Activated CD4-positive, alpha-beta T cell treated with anti-CD3 and anti-CD28 coated beads, Interleukin-2, amount 10 ng/mL, durations not matched to agents 7 days and 5 days (primary cell): ENCODE measurements at places on chromosomes 11 and 22.
A peak's percentile ranks its signal among the peaks of the same experiment; 100 is the strongest.

DNA sequence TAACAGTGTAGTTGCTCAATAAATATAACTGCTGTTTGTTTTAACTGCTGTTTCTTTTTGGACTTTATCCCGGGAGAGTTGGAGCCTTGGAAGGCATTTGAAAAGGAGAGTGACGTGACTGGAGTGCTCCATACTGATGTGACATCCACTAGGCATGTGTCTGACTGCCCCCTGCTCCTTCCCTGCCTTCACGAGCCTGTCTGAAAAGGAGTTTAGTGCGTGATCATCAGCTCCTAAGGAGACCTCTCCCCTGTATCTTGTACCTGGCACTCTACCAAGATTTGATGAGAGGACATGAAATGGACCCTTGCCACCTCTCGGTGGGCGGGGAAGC, 22.9 kb downstream of the ZBTB16 start:
- H3K4me3 ChIP-seq, result no peak overlapping the region
- H3K27ac ChIP-seq, result peak overlapping the region; percentile 34
- peaks cover 46% of the 10 kb centered on the region for H3K4me1 ChIP-seq
- no peak for DNase-seq
- H3K27me3 ChIP-seq, result peaks cover 40% of the 10 kb centered on the region

DNA sequence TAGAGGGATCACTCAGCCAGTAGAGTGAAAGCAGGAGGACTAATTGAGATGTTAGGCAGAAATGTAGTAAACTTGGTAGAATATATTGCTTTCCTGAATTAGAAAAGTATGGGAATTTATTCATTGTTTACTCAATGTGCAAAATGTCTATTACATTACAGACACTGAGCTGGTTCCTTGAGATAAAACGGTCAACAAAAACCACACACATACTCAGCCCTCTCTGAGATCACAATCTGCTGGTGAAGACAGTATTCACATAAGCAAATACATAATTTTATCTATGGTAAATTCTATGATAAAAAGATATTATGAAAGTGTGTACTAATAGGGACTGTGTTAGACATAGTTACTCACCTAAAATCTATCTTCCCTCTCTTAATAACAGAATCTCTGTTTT, 833.5 kb downstream of the KCNA4 start:
- no peak overlapping the region for H3K27ac ChIP-seq
- H3K27me3 ChIP-seq, result no peaks in the 10 kb centered on the region
- DNase-seq, result no peak
- no peaks in the 10 kb centered on the region for H3K36me3 ChIP-seq

- no peak overlapping the region for H3K4me3 ChIP-seq
- H3K27ac ChIP-seq, result no peak overlapping the region
- no peak for DNase-seq
- H3K4me1 ChIP-seq, result peaks cover 17% of the 10 kb centered on the region
These were observed 1.2 kb downstream of the ARHGEF17 start for GRCh38 chr11:73308961-73309919.

- peak overlapping the region; percentile 16 for H3K27ac ChIP-seq
- H3K4me1 ChIP-seq, result peaks cover 35% of the 10 kb centered on the region
- no peaks in the 10 kb centered on the region for H3K27me3 ChIP-seq
- H3K36me3 ChIP-seq, result peaks cover 17% of the 10 kb centered on the region
- DNase-seq, result no peak
These were observed 1.5 kb downstream of the DDX10 start for GRCh38 chr11:108666373-108666772.

DNA sequence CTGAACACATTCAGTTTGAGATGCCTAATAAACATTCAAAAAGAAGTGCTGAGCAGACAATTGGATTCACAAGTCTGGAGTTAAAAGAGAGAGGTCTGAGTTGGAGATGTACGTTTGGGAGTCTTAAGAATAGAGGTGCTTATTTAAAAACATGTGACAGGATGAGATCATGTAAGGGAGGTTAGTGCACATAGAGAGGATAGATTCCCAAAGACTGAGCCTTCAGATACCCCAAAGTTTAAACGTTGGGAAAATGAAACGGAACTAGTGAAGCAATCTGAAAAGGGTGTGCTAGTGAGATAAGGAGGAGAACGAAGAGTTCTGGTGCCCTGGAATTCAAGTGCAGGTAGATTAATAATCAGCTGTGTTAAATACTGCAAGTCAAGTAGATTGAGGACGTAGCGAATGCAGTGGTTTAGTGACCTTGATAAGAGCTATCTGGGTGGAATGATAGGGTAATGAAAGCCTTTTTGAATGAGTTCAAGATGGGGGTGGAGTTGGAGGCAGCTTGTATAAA, 63.7 kb downstream of the HIPK3 start:
- H3K27me3 ChIP-seq, result no peaks in the 10 kb centered on the region
- H3K27ac ChIP-seq, result no peak overlapping the region
- H3K4me3 ChIP-seq, result no peak overlapping the region
- DNase-seq, result no peak
- peaks cover 2% of the 10 kb centered on the region for H3K36me3 ChIP-seq

GRCh38 chr11:82732348-82732733, 1.3 kb downstream of the FAM181B start:
- no peak overlapping the region for H3K4me3 ChIP-seq
- H3K36me3 ChIP-seq, result no peaks in the 10 kb centered on the region
- DNase-seq, result no peak
- H3K4me1 ChIP-seq, result peaks cover 6% of the 10 kb centered on the region

- DNase-seq, result no peak
- no peaks in the 10 kb centered on the region for H3K27me3 ChIP-seq
- peaks cover 7% of the 10 kb centered on the region for H3K4me1 ChIP-seq
- H3K4me3 ChIP-seq, result no peak overlapping the region
- no peak overlapping the region for H3K27ac ChIP-seq
These were observed 26.5 kb downstream of the PGA5 start for GRCh38 chr11:61267437-61267841.

DNA sequence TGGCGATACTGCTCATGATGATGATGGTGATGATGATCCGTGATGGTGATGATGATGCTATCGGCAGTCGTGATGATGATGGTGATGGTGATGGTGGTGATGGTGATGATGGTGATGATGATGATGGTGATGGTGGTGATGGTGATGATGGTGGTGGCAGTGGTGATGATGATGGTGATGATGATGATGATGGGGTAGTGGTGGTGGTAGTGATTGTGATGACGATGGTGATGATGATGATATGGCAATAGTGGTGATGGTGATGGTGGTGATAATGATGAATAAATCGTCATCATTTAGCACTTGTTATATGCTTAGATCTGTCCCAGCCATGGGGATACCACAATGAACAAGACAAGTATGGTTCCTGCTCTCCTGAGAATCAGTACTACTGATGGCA, 39.2 kb downstream of the SMIM38 start:
- H3K4me1 ChIP-seq, result peaks cover 2% of the 10 kb centered on the region
- H3K36me3 ChIP-seq, result no peaks in the 10 kb centered on the region
- no peak overlapping the region for H3K27ac ChIP-seq

GRCh38 chr11:132349811-132350733, 979.7 kb downstream of the NTM start:
- H3K27me3 ChIP-seq, result no peaks in the 10 kb centered on the region
- H3K27ac ChIP-seq, result no peak overlapping the region
- no peak overlapping the region for H3K4me3 ChIP-seq
- peaks cover 11% of the 10 kb centered on the region for H3K4me1 ChIP-seq

- H3K27me3 ChIP-seq, result no peaks in the 10 kb centered on the region
- peak; percentile 55 for DNase-seq
- H3K4me3 ChIP-seq, result peak overlapping the region; percentile 96
- peaks cover 56% of the 10 kb centered on the region for H3K4me1 ChIP-seq
- peak overlapping the region; percentile 99 for H3K27ac ChIP-seq
These were observed 2.1 kb downstream of the METTL15 start for GRCh38 chr11:28110108-28110820.

DNA sequence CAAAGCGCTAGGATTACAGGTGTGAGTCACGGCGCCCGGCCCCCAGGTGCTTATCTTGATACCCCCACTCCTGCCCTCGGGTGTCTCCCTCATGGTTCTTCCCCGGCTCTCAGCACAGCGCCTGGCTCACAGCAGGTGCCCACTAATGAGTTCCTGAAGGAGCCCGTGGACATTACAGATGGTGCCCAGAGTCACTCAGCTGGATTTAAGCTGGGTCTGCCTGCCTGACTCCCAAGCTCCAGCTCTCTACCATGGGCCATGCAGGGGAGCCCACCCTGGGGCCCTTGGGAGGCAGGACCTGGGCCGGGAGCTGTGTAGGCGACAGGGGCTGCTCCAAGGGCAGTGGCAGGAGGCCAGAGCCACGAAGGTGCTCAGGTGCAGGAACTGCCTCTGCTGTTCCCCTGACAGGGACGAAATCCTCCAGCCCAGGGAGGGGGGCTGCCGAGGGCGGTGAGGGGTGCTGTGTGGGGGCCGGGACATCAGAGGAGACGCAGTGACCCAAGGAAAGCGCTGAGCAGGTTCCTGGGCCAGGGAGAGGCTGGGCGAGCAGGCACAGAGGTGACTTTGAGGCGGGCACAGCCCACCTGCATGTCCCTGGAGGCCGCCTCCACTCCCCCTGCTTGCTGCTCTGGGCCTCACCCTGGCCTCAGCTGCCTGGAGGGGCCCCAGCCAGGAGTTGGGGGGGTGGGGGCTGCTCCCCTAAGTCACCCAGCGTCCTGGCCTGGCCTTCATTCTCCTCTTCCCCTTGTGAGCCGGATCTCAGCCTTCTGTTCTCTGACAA, 14.6 kb upstream of the FLRT1 start:
- H3K27me3 ChIP-seq, result no peaks in the 10 kb centered on the region
- no peak overlapping the region for H3K27ac ChIP-seq
- no peaks in the 10 kb centered on the region for H3K36me3 ChIP-seq
- H3K4me3 ChIP-seq, result no peak overlapping the region
- no peaks in the 10 kb centered on the region for H3K4me1 ChIP-seq

- H3K4me1 ChIP-seq, result peaks cover 6% of the 10 kb centered on the region
- no peaks in the 10 kb centered on the region for H3K27me3 ChIP-seq
- no peak for DNase-seq
- no peak overlapping the region for H3K4me3 ChIP-seq
- H3K27ac ChIP-seq, result no peak overlapping the region
These were observed 71.2 kb downstream of the PHF21A start for GRCh38 chr11:46050003-46050461.

- no peaks in the 10 kb centered on the region for H3K4me1 ChIP-seq
- no peaks in the 10 kb centered on the region for H3K36me3 ChIP-seq
- H3K4me3 ChIP-seq, result no peak overlapping the region
- no peak overlapping the region for H3K27ac ChIP-seq
- no peak for DNase-seq
These were observed 556.6 kb downstream of the MIAT start for GRCh38 chr22:27213766-27214581.

- no peak for DNase-seq
- H3K27ac ChIP-seq, result no peak within 1 kb of the TSS
- H3K4me1 ChIP-seq, result peaks cover 4% of the 10 kb centered on the region
These were observed at the start of gene TAGLN for GRCh38 chr11:117199053-117199915. Gene TAGLN, plus strand, starts transcription at chr11:117199370. Its CDS starts 3,644 bp downstream, at chr11:117203014.

- H3K4me3 ChIP-seq, result no peak overlapping the region
- H3K36me3 ChIP-seq, result peaks cover 73% of the 10 kb centered on the region
- H3K27me3 ChIP-seq, result no peaks in the 10 kb centered on the region
- DNase-seq, result no peak
- H3K4me1 ChIP-seq, result no peaks in the 10 kb centered on the region
- H3K27ac ChIP-seq, result no peak overlapping the region
These were observed 100.0 kb upstream of the OR4B1 start for GRCh38 chr11:48116437-48117228.

DNA sequence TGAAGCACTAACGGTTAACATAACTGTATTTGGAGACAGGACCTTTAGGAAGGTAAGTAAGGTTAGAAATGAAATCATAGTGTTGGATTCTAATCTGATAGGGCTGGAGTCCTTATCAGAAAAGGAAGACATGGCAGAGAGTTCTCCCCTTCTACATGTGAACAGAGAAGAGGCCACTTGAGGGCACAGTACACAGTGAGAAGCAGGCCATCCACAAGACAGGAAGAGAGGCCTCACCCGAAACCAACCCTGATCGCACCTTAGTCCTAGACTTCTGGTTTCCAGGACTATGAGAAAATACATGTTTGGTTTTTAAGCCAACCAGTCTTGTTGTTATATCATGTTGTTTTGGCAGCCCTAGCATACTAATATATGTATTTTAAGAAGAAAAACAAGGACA, 170.0 kb downstream of the LRRC4C start:
- H3K36me3 ChIP-seq, result no peaks in the 10 kb centered on the region
- no peak overlapping the region for H3K27ac ChIP-seq
- H3K4me3 ChIP-seq, result no peak overlapping the region
- H3K4me1 ChIP-seq, result no peaks in the 10 kb centered on the region
- DNase-seq, result no peak

DNA sequence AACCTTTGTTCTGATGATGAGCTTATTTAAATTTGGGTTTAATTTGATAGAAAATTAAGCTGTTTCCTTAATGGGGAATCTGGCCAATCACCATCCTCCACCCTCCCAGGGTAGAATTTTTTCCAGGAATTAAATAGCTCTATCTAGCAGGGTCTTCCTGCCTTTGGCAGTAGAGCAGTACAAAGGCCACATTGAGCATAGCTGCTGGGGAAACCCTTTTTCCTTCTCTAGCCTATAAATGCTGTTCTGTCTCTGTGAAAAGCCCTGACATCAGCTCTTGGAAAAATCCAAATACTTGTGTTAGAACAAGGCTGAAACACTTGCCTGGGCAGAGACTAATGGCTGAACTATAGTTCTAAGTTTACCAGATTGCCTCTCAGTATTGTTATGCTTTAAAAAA, 55.1 kb downstream of the ARHGEF12 start:
- no peak overlapping the region for H3K4me3 ChIP-seq
- no peaks in the 10 kb centered on the region for H3K36me3 ChIP-seq
- no peaks in the 10 kb centered on the region for H3K4me1 ChIP-seq
- H3K27me3 ChIP-seq, result peaks cover 37% of the 10 kb centered on the region
- no peak overlapping the region for H3K27ac ChIP-seq
- DNase-seq, result no peak

- peaks cover 11% of the 10 kb centered on the region for H3K4me1 ChIP-seq
- H3K27ac ChIP-seq, result no peak overlapping the region
- H3K36me3 ChIP-seq, result peaks cover 31% of the 10 kb centered on the region
- no peak overlapping the region for H3K4me3 ChIP-seq
These were observed 16.5 kb downstream of the RDX start for GRCh38 chr11:110279881-110280280.

- H3K36me3 ChIP-seq, result no peaks in the 10 kb centered on the region
- H3K27me3 ChIP-seq, result no peaks in the 10 kb centered on the region
- no peak overlapping the region for H3K4me3 ChIP-seq
- H3K4me1 ChIP-seq, result peaks cover 15% of the 10 kb centered on the region
These were observed 31.1 kb downstream of the DKK3 start for GRCh38 chr11:11977206-11977938.

DNA sequence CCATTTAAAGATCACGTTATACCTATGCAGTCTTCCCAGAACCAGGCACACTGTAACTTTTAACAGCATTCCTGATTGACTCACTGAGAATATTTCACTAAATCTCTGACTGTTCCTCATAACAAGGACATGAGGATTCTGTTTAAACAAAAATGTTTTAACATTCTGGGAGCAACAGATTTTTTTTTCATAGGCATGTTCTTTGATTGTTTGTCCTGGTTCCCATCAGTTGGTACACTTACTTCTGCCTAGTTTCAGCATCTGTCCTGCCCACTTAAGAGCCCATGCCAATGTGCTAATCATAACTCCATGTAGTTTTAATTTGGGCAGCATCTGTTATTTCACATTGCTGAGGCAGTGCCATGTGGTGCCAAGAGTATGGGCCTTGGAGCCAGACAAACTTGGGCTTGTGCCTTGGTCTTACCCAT, 138.5 kb upstream of the CTSC start:
- no peak overlapping the region for H3K27ac ChIP-seq
- H3K27me3 ChIP-seq, result peaks cover 2% of the 10 kb centered on the region
- H3K4me3 ChIP-seq, result no peak overlapping the region
- no peaks in the 10 kb centered on the region for H3K36me3 ChIP-seq

GRCh38 chr22:25833091-25833490, 91.1 kb downstream of the MYO18B start:
- no peak for DNase-seq
- H3K36me3 ChIP-seq, result no peaks in the 10 kb centered on the region
